Activated CD8-positive, alpha-beta memory T cell treated with anti-CD3 and anti-CD28 coated beads for 4 hours (primary cell): ENCODE measurements at places on chromosomes 5 and 9.

DNA sequence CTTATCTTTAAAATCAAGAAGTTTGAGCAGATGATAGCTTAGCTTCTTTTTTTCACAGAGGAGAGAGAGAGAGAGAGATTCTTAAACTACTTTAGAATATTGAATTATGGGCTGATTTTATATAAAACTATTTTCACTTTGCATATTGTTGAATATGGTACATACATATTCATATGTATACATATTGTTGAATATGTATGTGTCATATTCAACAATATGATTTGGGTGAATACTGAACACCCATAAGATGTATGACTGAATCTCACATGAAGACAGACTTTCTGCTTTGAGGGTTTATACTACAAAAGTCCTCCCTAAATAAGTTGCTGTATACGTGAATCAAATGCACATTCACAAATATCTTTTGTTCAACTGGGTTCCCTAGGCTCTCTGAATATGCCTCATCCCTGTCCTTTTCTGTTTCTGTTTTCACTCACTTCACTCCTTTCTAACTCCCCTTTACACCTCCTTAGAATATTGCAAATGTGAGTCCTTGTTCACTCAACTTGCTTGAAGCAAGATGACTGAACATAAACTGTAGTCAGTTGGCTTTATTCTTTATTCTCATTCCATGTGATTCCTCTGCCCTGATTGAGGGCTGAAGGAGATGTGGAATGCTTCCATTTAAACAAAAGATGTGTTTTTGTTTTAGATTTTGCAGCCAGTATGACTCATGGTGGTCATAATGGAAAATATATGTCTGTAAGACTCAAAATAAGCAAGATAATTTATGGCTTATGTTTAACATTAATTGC is 225.4 kb upstream of the DAB2 start:
- no peak for DNase-seq

GRCh38 chr9:124428751-124429529 is 13.7 kb upstream of the PSMB7 start:
- no peak for DNase-seq

- DNase-seq: no peak
Observed at GRCh38 chr5:175216991-175217390, 227.0 kb downstream of the DRD1 start.

- no peak for DNase-seq
Observed at GRCh38 chr5:79581535-79581934, 30.7 kb upstream of the TENT2 start.

GRCh38 chr5:5242056-5242455 is 101.9 kb downstream of the ADAMTS16 start:
- no peak for DNase-seq

DNA sequence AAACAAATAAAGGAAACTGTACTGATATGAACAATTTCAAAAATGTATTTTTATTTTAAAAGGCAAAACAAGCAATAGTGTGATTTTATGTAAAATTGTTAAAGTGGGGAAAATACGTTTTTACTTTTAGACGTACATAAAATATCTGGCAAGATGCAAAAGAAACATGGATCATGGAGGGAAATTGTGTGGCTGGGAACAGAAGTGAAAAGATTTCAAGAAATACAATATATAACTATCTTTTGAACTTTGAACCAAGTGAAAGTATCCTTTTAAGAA is 1.5 kb upstream of the ZNF367 start:
- DNase-seq: no peak

- DNase-seq: no peak
Observed at GRCh38 chr9:115152281-115152820, 34.4 kb upstream of the TNC start.

- no peak for DNase-seq
Observed at GRCh38 chr9:127858041-127858512, 3.6 kb upstream of the ENG start.

- no peak for DNase-seq
Observed at GRCh38 chr5:115069087-115069968, 100.4 kb downstream of the TRIM36 start.

- DNase-seq: no peak
Observed at GRCh38 chr5:55852503-55852902, 1.3 kb downstream of the IL31RA start.

- no peak for DNase-seq
Observed at GRCh38 chr5:28561522-28561921, 1523.1 kb upstream of the CDH9 start.

DNA sequence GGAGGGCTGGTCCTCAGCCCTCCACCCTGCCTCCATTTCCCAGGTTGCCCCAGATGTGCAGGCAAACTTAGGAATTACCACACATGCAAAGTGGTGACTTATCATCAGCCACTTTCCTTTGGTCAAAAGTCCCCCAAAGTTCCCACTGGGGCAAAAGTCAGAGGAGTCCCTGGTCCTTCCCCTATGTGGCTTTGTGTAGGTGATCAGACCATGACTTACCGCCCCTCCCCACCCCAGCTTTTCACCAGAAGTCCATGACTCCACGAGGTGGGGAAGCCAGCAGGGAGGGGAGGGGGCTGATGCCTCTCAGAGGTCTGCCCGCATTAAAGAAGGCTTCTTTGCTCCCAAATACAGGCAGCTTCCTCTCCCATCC is 5.8 kb downstream of the TRAF1 start:
- no peak for DNase-seq

- no peak for DNase-seq
Observed at GRCh38 chr5:82275216-82275664, 2.9 kb downstream of the RPS23 start.

DNA sequence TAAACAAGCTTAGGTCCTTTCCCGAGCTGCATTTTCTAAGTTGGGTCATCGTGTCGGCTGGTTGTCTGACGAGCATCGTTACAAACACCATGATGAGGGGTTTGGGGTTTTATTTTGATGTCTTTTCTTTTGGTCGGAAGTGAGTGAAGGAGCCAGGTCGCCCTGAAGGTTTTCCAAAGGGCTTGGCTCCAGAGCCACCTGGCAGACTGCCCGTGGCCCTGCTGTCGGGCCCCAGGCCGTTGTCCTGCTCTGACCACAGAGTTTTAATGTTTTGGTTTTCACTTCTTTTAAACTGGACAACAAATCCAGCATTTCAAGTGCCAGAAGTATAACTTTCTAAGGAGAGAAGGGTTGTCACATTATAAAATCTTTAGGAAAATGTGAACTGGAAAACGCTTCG is 42.3 kb downstream of the TENT4A start:
- no peak for DNase-seq

DNA sequence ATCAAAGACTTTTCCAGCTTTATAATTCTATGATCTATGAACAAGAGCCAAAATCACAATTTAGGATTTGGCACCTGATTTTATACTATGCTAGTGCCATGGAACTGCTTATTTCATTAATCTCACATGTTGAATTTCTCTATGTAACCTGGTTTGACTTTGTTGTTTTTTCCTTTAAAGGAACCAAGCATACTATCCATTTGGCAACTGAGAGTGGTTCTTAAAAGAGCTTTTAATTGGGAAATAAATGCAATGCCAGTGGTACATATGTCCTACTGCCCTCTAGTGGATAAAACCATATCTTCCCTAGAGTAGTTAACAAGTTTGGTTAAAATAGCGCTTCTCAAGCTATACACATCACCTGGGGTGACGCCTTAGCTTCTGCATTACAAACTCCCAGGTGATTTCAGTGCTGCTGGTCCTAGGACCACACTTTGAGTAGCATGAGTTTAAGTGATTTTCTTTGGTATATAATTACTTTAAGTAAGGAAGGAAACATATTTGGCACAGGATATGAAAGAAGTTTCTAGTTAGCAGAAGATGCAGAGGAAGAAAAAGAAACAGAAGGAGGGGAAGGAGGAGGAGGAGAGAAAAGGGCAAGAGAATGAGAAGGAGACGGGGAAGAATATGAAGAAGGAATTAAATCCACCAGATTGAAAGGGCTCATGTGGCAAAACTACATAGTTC is 56.8 kb downstream of the FGF10 start:
- no peak for DNase-seq

DNA sequence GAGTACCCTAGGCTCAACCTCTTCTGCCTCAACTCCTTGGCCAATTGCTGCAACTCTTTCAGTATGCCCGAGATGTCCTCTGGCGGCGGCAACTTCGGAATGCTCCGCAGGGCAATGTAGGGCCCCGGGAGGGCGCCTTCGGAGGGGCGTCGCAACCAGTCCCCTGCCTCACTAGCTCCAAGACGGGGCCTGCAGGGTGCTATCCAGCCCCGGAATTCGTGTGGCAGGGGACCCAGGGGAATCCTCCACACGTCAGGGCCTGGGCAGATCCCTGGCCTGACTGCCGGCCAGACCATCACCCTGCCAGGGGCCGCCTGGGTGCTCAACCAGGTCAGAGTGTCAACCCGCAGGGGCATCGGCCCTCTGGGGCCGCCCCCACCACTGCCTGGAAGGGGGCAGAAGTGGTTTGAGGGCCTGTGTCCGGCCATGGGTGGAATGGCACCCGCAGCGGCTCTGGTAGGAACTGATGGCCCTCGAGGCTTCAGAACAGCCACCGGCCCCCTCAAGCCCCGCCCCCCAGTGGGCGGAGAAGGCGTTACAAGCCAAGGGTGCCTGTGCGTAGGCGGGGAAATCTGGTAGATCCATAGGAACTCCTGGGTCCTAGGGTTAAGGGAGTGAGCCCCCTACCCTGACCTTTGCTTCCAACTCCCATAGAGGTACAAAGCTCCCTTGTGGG is at the start of gene POU5F2:
TSS of gene POU5F2 (minus strand) at position 465 of the 676 bp plus-strand sequence. CDS start at position 428, 37 bp downstream.
- DNase-seq: no peak

DNA sequence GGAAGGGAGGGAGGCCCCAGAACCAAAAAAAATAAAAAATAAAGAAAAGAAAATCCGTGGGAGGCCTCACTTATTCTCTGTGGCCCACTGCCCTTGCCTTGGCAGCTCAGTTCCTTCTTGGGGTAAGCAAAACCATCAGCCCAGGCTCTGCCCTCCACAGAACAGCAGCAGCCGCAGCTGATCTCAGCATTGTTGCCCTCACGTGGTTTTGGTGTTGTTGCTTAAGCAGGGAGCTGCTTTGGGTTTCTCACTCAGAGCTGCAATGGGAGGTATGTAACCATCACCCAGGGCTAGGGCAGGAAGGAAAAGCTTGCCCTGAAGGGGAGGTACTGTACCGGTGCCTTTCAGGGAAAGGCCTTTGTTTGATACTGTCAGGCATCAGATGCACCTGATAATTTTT is 374.7 kb upstream of the WWC1 start:
- no peak for DNase-seq

DNA sequence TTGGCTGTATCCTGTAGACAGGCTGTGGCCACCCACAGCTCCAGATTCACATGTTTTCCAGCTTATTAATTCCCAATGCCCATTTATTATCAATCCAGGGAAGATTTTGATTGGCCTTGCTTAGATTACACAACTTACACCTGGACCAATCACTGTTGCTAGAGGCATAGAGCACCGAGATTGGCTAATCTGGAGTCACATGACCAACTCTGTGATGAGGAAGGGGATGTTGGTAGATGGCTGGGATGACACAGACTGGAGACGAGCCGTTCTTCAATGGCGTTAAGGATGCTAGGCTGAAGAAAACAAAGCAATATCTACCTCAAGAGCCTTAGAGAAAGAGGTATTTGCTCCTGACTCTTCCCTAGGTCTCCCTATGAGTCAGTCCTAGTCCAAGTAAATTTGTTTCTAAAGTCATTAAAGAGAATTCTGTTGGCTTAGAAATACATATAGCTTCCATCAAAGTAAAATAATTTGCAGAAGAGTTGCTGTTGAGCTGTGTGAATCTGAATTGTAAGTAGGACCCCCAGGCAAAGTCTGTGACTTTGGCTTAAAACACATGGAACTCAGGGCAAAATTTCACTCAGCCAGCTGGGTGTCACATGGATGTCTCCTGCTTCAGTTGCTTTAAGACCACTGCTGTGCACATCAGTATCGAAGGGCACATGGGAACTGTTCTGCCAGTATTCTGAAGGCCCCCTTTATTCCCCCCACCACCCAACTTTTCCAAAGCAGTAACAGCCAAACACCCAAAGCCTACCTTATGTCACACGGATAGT is 326.4 kb upstream of the KLF4 start:
- no peak for DNase-seq

GRCh38 chr5:113514289-113514635 is 768 bp downstream of the YTHDC2 start:
- no peak for DNase-seq

- no peak for DNase-seq
Observed at GRCh38 chr9:14314424-14314928, 535 bp upstream of the NFIB start.

GRCh38 chr9:77731930-77732329 is 83.8 kb upstream of the GNA14 start:
- no peak for DNase-seq

GRCh38 chr9:74205056-74205455 is 292.1 kb upstream of the RORB start:
- DNase-seq: no peak

DNA sequence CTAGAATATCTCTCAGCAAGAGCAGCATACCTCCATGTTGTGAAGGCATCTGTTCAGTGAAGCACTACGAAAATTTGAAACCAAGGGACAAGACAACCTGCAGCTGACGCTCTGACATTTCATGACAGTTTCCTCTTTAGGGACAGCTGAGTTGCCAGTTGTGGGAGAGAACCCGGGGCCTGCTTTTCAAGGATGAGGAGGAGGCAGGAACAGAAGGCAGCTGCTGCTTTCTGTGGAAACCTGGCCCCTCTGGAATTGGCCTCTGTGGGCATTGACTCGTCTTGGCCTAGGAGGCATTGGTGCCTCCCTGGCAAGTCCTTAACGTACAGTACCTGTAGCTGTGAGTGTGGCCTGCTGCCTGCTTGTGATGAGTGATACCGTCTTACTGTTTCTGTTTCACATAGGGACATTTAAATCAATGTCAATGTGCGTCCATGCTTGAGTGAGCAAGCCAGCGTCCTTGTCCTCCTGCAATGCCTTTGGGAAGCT is 21.6 kb downstream of the SLC46A2 start:
- no peak for DNase-seq

- DNase-seq: no peak
Observed at GRCh38 chr9:89738137-89738932, 133.5 kb downstream of the GADD45G start.

- no peak for DNase-seq
Observed at GRCh38 chr5:126383776-126384175, 39.4 kb upstream of the GRAMD2B start.

DNA sequence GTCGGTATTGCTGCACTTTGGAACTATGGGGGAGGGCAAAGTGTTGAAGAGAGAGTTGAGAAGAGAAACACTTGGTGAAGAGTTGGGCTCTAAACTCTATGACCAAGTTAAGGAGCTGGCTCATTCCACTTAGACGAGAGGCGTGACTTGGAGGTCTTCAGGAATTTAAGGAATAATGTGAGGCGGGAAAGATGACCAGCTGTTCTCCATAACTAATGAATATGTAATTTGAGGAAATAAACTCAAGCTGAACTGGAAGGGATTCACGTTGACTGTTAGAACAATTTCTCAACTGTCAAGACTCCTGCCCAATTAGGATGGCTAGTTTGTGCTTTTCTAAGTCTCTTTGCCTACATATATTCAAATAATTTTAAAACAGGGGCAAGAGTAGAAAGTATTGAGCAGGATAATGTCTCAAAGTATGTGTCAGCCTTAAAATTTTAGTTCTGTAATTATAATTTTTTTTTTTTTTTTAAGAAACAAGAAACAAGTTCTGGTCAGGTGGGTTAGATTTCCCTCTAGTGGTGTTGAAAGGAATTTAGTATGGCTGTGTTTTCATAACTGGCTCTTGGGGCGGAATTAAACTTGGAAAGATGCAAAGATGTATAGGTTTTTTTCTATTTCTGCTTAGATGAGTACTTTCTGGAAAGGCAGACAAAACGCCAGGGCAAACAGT is 33.4 kb downstream of the TMEM252 start:
- DNase-seq: no peak

- no peak for DNase-seq
Observed at GRCh38 chr5:172529896-172530295, 75.6 kb upstream of the SH3PXD2B start.
